ENCODE measurements at places on chromosomes 1 and 21.

DNA sequence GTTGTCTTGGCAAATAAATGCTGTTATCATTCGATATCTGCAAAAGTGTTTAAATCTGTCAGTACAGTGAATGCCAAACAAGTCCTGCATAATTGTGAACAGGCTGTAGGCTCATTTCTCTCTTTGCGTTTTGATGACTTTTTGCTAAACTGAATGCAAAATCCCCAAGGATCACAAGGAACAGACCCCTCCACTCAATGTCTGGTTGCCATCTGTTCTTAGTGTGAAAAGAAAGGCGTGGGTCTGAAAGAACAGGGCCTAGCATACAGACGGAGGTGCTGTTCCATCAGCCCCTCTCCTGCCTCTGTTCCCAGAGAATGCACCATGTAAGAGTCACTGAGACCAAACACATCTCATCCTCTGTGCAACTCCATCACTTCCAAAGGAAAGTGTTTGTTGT is 40.4 kb downstream of the EIF2B3 start:
- DNase-seq, result no peak

GRCh38 chr1:200364831-200365230 is 45.0 kb downstream of the ZNF281 start:
- DNase-seq, result no peak

GRCh38 chr1:93995837-93996536 is 86.8 kb upstream of the GCLM start:
- no peak for DNase-seq

GRCh38 chr21:27017246-27017645 is 50.4 kb upstream of the ADAMTS5 start:
- no peak for DNase-seq

DNA sequence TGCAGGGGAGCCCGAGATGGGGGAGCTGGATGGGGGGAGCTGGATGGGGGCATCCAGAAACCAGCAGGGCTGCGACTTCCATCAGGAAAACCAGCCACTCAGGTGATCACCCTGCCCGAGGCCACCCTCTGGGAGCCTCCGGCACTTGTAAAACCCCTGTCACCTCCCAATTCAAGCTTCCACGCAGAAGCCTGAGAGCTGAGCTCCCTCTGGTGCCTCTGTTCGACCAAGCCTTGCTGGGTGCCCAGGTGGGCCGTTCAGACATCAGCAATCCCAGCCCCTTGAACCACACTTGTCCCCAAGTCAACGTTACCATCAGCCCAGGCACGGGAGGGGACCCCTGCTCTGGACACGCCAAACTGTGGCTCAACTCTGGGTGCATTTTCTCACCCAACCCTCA is 59.6 kb downstream of the MEGF6 start:
- DNase-seq, result no peak

GRCh38 chr1:41474490-41475271 is 9.8 kb downstream of the EDN2 start:
- DNase-seq, result no peak

- no peak for DNase-seq
These were observed 10.5 kb downstream of the MAEL start for GRCh38 chr1:166999500-167000055.

- DNase-seq, result no peak
These were observed 239.1 kb upstream of the IRF2BP2 start for GRCh38 chr1:234848972-234849649.

DNA sequence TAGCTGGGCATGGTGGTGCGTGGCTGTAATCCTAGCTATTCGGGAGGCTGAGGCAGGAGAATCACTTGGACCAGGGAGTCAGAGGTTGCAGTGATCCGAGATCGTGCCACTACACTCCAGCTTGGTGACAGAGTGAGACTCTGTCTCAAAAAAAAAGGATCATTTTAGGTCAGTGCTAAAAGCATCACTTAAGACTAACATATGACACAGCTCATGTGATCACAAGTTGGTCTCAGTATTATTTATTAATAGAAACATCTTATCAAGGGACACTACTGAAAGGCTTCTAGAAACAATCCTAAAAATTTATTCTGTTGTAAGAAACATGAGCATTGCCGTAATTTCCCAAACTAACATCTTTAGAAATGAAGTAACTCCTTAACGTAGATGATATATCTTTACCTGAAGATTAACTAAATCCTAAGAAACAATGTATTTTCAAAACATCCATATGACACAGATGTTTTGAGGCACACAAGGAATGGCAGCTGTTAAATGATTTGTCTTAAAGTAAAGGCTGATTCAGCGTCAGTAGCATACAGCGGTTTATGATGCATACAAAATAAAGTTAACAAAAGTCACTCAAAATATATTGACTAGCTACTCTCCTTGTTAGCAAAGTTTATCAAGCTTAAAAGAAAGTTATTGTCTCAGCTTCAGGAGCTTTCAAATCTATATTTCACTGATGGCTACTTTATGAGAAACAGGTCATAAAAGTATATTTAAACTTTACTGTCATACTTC is 2.6 kb downstream of the NIBAN1 start:
- no peak for DNase-seq

- no peak for DNase-seq
These were observed 125.3 kb upstream of the CD34 start for GRCh38 chr1:208036106-208036808.

DNA sequence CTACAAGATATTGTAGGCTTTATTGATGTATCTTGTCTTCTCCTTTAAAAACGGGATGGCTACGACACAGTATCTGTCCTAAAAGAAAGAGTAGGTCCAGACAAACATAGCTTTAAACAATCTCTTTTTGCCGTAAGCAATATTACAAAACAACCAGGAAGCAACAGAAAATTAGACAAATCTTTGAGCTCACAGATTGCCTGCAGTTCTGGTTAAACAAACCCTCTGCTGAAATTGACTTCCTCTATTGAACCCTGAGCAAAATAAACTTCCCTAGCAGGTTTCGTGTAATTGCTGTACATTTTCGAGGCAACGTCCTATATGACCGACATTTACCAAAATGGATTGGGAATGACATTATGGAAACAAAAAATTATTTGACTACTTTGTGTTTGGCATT is 50.6 kb downstream of the CHML start:
- no peak for DNase-seq

DNA sequence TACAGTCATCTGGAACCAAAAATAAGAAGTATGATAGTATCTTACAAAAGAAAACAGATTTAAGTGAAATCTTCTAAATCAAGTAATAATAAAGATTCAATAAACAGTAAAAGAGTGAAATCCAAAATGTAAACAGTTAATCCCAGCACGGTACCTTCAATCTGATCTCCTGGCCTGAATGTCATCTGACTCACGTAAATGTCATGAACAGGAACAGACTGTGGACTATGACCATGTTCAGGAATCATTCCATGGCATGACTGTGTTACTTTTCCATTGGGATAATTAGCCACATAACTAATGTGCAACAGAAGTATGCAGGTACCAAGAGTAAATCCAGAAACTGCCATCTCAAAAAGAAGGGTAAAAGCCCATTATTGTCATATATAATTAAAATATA is 18.0 kb downstream of the FRRS1 start:
- DNase-seq, result no peak
